Hematopoietic multipotent progenitor cell treated with erythropoietin and hydrocortisone succinate and interleukin-3 and kit ligand, for 8 days (in vitro differentiated cells): ENCODE measurements at places on chromosomes 6 and 20.

DNA sequence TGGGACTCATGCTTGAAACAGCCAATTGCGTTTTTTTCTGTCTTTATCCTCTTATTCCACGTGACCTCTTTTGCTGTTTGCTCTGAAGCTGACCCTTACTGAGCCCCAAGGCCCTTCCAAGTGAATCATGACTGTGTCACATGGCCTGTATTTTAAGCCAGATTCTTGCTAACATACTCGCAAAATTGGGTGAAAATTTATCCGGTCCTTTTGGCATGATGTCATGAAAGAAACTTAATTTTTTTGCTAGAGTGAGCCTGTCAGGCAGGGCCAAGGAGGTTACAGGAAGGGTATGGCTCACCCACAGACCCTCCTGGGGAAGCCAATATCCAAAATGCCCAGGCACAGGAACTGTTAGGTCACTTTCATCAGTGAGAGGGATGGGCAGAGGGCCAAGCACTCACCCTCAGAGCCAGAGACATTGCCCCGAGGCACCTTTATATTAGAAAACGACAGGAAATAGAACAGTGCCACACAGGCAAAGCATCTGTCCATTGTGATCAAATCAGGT, 296.7 kb downstream of the CDH26 start:
- DNase-seq = no peak

GRCh38 chr20:53087037-53087777, 115.0 kb downstream of the TSHZ2 start:
- DNase-seq = no peak

DNA sequence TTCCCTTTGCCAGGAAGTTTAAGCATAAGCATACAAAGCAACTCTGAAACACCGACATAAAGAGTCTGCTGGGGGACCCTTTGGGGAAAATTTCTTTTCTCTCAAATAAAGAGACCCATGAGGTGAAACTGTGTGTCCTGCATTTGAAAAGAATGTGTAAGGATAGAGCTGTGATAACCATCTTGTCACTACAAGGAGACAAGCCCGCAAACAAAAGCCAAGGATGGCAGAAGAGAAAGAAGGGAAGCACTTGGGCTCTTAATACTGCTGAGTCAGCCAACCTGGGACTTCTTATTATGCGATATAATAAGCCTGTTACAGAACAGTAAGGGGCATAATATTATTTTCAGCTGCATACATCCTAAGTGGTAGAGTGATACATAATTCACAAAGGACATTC, 52.5 kb downstream of the NUDT3 start:
- DNase-seq = no peak

DNA sequence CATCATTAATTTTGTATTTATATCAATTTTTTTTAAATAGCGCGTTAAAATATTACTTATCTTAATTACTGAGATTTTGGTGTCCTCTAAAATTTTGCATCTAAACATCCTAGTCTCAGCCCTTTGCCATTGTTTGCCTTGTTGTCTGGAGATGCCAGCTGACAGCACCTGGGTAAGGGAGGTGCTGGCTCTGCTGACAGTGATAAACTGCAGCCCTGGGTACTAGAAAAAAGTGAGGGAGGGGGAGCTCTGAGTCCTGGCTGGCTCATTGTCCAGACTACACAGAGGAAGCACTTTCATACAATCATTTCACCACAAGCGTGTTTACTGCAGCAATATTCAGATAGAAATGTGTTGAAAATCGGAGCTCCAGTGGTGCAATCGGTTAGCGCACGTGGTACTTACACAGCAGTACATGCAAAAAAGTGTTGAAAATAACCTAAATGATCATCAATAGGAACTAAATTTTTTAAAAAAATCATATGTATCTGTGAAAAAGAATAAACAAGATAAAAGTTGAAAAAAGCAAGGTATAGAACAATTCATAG, 18.5 kb upstream of the UBR2 start:
- DNase-seq = no peak

DNA sequence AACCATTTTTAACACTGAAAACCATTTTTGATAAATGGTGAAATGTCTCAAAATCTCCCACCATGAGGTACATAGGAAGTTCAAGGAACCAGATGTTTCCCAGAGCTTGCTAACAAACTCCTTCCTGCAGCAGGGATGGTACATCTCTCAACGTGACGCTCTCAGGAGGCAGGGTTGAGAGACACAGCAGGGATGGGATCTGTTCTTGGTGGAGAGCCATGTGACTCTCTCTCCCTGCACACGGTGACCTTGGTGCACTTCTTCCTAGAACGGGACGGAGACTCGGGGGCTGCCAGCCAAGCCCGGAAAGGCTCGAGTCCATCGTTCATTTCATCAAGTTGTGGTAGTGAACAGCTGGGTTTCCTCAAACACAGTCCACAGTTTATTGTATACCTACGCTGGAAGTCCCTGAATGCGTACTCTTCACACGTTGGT, 94.2 kb downstream of the FAM50B start:
- no peak for DNase-seq

DNA sequence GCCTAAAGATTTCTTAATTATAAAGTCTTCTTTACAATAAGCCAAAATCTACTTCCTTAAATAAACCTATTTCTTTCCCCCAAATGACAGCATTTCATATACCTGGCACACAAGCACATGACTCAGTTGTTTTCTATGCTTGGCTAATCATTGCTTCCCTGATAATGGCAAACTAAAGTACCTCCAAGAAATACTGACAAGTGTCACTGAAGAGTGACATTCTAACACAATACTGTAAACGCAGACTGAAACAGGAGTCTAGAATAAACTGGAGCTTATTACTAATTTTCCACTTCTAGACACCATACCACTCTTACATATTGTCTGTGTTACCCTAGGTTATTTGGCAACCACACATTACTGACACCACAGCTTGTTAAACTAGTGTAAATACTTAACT, 14.3 kb downstream of the SYNCRIP start:
- no peak for DNase-seq

GRCh38 chr6:128641703-128642102, 121.3 kb upstream of the PTPRK start:
- DNase-seq = no peak

DNA sequence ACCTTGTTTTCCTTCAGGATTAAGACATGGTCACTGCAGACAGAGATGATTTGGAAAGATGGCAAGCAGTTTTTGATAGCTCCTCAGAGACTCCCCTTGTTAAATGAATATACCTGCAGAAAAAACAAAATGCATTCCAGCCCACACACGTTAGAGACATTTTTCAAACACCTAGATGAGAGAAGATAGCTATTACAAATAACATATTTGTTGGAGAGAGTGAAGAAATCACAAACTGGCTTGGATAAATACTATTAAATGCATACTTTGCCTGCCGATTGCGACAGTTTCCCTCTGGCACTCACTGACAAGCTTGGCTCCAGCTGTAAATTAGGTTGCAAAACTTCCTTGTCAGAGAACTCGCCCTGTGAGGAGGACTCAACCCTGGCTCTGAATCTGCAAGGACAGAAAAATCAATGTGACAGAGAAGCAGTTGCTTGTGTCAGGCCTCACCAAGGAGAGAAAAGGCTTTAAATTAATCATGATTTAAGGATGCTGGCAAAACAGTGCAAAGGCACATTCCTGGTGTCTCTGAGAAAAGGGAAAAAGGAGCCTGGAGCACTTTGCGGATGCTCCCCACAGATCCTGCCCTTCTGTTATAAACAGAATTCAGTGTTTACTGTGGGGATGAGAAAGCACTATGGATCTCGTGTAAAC, 423.7 kb upstream of the MARCKS start:
- DNase-seq = no peak

- no peak for DNase-seq
Observed at GRCh38 chr6:127811900-127812570, 88.8 kb downstream of the THEMIS start.

DNA sequence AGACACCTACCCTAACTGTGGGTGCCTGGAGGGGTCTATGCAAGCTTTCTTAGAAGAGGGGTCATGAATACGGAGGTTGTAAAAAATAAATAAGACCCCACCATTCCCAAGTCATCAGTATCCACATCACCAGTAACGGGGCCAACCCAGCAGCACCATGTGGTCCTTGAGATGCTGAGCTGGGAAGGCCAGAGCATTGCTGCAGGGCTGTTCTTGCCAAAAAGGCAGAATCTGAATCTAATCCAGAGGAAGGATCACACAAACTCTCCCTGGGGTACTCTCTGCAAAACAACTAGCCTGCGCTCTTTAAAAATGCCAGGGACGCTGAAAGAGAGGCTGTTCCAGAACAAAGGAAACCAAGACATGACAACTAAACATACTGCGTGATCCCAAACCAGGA, 43.2 kb downstream of the SSR1 start:
- no peak for DNase-seq

DNA sequence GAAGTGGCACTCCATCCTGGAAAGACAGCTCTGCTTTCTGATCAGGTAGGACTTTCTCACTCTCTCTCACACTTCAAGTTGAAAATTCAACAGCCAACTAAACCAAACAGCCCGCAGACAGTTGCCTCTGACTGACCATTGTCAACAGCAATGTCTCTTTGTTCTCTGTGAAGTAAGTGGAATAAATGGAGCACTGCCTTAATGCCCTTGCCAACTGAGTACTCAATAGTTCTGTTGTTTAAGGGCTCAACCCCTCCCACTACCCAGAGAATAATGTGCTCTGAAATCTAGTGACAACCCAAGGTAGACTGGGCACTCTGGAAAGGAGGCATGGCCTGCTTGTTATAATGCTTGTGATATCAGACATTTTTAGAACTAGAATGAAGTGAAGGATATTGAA, 16.8 kb upstream of the BCLAF1 start:
- no peak for DNase-seq

DNA sequence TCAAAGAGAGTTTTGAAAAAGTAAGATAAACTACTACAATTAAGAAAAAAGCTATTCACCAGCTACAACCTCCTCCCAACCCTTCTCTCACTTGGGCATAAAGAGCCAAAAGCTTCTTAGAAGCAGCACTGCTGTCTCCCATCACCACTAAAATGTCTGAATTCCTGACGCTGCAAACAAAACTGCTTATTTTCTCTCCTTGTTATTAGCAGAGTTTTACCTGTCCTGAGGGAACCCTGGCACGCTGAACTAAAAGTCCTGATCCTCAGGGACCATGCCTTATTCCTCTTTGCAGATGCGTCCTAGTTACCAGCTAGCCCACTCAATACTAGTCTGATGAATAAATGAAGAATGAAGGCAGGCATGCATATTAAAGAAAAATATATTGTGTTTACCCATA, 1.1 kb downstream of the HACE1 start:
- no peak for DNase-seq

GRCh38 chr6:2900821-2901644, 2.1 kb downstream of the SERPINB9 start:
- DNase-seq = no peak

- DNase-seq = no peak
Observed at GRCh38 chr20:58065508-58066361, 162.7 kb downstream of the ANKRD60 start.

DNA sequence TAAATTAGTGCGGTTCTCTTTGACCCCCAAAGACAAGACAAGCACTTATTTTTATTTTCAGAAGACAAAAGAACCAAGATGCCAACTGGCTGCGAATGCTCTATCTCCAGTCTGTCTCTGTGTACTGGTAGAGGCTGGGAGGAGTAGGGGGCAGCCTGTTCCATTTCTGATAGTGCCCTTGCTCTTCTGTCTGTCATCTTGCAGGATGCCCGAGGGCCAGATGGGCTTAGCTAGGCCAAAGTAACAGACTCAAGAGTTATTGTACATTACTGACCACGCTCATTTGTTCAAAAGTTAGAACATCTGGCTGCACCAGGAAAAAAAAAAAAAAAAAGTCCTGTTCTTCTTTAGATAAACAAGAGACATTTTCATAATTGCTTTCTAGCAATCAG, 198.1 kb upstream of the UST start:
- DNase-seq = no peak

DNA sequence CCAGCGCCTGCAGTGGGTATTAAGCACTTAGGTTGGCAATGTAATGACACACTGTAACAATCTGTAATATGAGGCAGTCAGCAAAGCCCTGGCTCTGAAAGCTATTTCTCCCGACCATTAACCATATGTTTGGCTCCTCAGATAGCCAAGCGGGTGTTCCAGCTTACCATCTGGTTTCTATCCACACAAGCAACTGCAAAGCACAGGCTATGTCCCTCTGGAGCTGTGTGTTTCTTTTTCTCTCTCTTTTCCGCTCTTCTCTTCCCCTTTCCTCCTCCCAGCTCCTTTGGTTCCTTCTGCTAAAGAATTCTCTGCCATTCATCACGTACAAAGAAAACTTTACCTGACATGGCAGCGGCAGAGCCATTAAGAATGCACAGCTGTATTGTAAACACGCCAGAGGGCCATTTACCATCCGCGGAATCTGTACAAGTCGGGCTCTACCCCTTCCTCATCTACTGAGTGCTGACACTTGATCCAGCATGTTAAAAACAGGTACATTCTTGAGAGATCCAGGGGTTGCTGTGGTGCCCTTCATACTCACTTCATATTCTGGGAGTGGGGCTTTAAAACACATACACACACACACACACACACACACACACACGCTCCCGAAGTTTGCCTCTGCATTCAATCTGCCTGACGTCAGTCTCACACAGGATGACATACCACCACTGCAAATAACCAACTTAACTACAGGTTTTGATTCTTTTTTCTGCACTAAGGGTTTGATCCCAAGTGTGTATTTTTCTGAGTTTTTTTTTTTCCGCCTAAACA, 77.2 kb downstream of the BACH2 start:
- DNase-seq = peak; percentile 4

DNA sequence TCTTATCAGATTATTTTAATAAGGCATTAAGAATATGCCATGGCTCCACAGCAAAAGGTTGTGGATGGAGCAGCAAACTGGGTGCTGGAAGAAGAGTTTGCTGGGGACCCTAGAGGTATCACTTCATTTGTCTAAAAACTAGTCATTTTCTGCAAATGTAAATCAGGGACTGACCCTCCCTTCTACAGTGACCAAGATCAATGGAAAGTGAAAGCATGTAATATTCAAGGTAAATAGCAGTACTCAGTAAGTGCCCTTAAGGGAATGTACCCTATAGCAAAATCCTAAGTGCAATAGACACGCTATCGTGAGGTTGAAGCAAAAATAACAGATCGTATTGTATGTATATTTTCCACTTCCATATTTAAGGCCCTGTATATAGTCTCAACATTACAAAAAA, 38.7 kb downstream of the TRDN start:
- no peak for DNase-seq

- DNase-seq = no peak
Observed at GRCh38 chr6:84253380-84253779, 25.9 kb upstream of the CEP162 start.

DNA sequence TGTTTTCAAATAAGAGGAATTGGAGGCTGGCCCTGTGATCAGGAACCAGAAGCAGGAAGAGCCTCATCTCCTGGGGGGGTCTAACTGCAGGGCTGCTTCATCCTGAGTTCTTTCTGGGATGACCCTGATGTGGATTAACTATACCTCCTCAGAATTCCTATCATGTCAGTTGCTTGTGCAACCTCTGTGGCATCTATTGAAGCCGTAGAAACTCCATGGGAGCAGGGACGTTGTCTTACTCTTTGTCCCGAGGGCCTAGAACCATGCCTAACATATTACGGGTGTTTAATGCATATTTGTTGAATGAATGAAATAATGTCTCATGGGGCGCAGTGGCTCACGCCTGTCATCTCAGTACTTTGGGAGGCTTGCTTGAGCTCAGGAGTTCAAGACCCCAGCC, 110.1 kb upstream of the AGPAT4 start:
- DNase-seq = no peak

GRCh38 chr6:1552296-1552761, 57.4 kb upstream of the FOXC1 start:
- DNase-seq = peak; percentile 7
